ENCODE measurements at places on chromosomes 4 and X.

DNA sequence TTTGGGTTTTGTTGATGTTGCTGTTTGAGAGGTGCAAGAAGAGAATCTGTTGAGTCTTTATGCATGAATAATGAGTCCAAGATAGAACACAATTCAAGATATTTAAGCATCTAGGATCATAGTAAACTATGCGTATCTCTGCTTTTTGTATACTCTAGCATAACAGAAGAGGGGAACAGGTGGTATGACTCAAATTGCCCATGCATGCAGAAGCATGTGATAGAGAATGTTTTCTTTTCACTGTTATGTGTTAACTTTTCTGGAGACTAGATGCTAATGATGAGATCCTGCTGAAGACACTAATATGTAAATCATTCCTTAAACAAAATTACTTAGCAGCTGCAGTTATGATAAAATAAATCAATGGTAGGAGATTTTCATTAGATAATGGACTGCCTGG is 165.3 kb upstream of the FTHL17 start:
- no peak for DNase-seq

DNA sequence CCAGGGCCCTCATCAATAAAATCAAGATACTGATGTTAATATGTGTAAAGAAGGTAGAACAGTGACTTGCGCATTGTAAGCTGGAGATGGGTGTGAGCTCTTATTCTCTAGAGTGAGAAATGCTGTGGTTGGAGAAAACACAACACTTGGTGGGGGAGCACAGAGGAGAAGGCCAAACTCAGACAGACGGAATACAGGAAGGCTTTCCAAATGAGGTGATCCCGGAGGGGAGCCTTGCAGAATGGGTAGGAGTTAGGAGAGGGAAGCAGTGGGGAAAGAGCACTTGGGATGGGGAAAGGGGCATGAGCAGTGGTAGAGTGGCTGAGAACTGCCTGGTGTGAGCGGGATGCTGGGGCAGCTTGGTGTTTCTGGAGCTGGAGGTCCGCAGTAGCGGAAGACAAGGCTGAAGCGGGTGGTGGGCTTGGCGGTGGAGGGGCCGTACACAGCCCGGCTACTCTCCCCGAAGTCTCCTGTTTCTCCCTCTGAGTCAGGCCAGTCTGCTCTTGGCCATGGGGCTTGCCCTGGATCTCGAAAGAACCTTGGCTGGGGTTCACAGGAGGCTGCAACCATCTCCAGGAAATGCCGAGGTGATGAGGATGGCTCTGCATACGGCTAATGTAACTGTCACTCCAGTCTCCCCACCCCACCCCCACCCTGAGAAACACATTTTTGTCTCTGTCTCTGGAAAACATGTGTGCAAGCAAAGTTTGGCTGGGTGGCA is 11.3 kb upstream of the PLAC1 start:
- DNase-seq, result no peak

DNA sequence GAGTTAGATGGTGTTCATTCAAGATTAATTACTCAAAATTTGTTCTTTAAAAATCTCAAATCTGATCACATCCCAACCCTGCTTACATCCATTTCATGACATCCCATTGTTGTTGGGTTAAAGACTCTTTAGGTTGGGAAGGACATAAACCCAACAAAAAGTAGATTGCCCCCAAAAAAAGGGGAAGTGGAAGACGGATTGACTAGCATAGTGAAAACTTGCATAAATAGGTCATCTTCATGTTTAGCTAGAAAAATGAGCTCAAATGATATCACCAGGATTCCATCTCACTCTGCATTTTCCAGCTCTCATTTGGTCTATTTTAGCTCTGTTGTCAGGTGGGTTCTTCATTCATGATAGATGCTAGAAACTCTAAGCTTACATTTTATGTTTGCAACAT is 18.5 kb upstream of the TET2 start:
- DNase-seq, result no peak

DNA sequence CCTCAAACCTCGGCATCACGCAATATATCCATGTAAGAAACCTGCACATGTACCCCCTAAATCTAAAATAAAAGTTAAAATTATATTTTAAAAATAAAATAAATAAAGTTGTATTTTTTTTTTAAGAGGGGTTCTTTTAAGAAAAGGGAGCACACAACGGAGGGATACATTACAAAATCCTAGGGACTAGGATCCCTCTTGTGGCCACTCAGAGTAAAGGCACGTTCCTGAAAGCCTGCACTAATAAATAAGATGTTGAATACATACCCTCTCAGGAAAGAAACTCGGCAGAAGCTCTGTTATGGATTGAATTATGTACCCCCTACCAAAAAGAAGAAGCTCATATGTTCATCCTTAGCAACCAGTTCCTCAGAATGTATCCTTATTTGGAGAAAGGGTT is 50.9 kb upstream of the PRDX4 start:
- peak; percentile 1 for DNase-seq

- DNase-seq, result peak; percentile 14
Observed at GRCh38 chr4:184824081-184824775, 1.5 kb downstream of the ACSL1 start.

- no peak for DNase-seq
Observed at GRCh38 chr4:76997077-76997476, 47.5 kb downstream of the SEPTIN11 start.

- DNase-seq, result no peak
Observed at GRCh38 chrX:54560411-54560810, 30.4 kb downstream of the GNL3L start.

GRCh38 chr4:157591245-157591644 is 370.7 kb downstream of the GRIA2 start:
- no peak for DNase-seq

DNA sequence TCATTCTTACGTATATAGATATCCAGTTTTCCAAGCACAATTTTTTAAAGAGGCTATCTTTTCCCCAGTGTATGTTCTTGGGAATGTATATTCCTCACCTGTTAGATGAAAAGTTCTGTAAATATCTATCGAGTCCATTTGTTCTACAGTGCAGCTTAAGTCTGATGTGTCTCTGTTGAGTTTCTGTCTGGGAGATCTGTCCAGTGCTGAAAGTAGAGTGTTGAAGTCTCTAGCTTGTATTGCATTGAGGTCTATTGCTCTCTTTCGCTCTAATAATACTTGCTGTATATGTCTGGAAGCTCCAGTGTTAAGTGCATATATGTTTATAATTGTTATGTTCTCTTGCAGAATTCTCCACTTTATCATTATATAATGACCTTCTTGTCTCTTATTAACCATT is 373.1 kb downstream of the PPARGC1A start:
- DNase-seq, result no peak

DNA sequence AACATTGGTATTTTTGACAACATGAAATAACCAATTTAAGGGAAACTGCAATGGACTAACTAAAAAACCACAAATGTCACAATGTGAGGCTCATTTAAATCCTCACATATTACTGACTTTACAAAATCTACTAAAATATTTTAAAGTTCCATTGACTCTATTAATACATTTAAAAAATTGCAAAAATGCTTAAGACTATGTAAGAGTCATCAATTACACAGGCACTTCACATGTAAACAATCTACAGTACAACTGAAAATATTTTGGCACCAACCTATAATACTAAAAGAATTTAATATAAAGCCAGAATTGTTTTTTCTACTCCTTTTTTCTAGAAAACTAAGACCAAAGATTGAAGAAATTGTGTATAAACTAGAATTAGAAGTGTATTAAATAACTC is 76.8 kb upstream of the RBMXL3 start:
- DNase-seq, result no peak

GRCh38 chrX:25131055-25131454 is 115.3 kb upstream of the ARX start:
- no peak for DNase-seq

GRCh38 chr4:134422776-134423175 is 221.2 kb upstream of the PABPC4L start:
- no peak for DNase-seq

GRCh38 chr4:16196482-16197393 is 29.5 kb downstream of the TAPT1 start:
- DNase-seq, result no peak

DNA sequence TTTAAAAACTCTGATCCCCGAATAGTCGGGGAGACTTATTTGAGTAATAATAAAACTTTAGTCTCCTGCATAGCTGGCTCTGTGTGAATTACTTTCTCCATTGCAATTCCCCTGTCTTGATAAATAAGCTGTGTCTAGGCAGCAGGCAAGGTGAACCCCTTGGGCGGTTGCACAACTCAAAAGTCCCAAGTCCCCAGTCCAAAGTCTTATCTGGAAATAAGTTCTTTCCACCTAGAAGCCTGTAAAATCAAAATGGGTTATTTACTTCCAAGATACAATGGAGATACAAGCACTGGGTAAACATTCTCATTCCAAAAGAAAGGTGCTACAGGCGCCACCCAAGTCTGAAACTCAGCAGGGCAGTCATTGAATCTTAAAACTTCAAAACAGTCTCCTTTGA is 10.1 kb upstream of the PNMA5 start:
- DNase-seq, result no peak

- DNase-seq, result no peak
Observed at GRCh38 chr4:153582954-153583702, 101.0 kb upstream of the TLR2 start.

GRCh38 chr4:82201805-82202641 is 171.8 kb downstream of the HNRNPD start:
- DNase-seq, result peak; percentile 53

DNA sequence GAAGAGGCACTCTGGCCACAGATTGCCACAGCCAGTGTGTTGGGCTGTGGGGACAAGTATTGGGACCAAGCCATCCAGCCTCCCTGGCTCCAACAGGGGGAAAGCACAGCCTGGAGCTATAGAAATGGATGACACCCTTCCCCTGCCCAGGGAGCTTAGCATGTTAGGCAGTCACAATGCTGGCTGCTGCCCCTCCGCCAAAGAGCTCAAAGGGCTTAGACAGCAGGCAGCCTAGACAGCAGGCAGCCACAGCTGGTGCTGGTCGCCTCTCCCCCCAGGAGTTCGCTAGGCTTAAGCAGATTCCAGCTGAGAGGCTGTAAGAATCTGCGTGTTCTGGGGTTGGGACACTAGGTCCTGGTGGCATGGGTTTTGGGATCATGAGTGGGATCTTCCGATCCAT is 94.5 kb upstream of the MXRA5 start:
- no peak for DNase-seq

DNA sequence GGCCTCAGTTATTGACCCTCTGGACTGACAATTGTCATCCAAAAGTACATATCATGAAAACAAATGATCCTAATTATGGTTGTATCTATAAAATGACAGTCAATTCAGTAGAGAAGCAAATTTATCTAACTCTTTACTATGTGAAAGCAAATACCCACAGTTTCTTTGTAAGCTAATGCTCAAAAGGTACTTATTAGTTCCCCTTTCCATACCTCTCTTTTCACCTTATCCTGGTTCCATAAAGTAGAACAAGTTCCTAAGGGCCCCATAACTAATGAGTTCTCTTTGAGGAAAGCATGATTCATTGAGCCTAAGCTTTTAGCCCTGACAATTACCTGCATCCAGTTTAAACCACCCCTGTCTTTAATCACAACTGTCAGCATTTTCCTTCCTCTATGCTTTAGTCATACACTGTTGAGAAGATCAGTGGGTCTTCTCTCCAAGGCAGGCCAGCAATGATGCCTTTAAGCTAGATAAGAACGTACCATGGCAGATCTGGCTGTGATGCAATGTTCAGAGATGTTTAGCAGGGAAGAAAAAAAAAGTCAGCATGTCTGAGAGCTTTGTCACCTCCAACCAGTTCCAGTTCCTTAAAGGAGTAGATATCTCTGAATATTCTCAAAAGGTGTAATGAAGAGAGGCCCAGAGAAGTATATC is 179.7 kb upstream of the RASGEF1B start:
- no peak for DNase-seq

DNA sequence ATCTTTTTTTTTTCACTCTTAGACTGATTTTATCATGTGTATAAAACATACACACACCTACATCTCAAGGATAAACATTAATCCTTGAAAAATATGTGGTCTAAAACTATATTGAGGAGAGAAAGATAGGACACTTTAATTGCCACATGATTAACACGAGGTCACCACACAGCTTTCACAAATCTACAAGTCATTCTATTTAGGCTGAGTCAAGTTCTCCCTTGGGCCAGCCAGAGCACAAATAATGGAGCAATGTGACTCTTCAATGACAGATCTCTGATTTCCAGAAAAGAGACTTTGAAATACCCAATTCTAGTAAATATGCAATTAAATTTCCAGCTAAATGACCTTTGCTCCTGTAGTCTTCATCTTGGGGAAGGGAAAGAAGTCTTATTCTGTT is 12.9 kb upstream of the ADH4 start:
- DNase-seq, result no peak

GRCh38 chrX:18377796-18378195 is 23.3 kb upstream of the SCML2 start:
- DNase-seq, result peak; percentile 30

GRCh38 chrX:145405012-145405411 is 157.7 kb downstream of the SPANXN1 start:
- DNase-seq, result no peak

DNA sequence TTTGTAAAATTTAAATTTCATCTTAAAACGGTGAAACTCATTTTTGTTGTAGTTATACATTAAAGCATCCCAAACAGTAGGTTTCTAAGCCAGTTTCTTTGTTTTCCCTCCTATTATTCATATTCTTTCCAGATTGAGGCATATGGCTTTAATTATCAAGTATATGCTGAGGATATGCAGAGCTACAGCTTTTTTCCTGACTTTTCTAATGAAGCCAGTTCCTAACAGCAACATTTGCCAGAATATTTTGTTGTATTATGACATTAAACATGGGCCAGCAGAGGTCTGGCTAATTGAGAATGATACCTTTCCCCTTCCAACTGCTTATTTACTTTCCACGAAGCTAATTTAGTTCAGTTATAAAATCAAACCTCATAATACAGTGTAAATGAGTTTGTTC is 75.3 kb downstream of the SLIT2 start:
- DNase-seq, result no peak

GRCh38 chr4:95155759-95156451 is 392.9 kb downstream of the UNC5C start:
- DNase-seq, result peak; percentile 44

DNA sequence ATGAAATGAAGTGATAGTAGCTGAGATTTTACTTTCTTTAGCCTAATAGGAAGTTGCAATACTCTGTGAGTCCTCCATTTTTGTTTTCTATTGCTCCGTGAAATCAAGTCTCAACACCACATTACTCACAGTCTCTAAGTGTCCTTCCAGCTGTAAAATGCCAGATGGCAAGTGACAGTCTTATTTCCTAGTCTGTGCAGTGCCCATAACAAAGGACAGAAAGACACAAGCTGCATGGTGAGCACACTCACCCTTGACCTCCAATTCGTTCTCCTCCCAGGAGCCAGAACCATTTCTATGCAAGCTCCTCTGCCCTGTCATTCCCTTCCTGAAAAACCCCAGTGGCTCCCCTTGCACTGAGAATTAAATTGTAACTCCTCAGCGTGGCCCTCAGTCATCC is 101.6 kb downstream of the PARM1 start:
- DNase-seq, result no peak

GRCh38 chrX:134601240-134601765 is 57.0 kb downstream of the PLAC1 start:
- DNase-seq, result no peak
